ENCODE measurements at places on chromosomes 7 and 10.

GRCh38 chr10:88228130-88228529 lies 355.0 kb downstream of the RNLS start:
- H3K4me1 ChIP-seq = peaks cover 8% of the 10 kb centered on the region
- H3K4me3 ChIP-seq = no peak overlapping the region
- no peaks in the 10 kb centered on the region for H3K36me3 ChIP-seq

DNA sequence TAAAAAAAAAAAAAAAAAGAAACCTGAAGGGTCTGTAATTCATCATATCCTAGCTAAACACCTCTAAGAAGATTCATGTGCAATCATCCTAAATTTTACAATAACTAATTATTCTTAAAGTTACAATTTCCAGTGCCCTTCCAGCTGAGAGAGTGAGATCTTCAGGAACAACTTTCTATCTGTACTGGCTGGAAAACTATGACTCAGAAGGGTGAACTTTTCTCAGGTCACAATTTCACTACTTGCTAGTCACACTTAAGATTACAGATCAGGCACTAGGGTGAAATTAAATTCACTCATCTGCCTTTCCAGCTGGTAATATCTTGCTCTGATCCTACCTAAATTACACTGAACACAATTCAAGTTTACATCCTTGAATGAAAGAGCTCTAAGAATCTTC lies 158.8 kb downstream of the ANK3 start:
- H3K4me1 ChIP-seq = peaks cover 28% of the 10 kb centered on the region
- H3K36me3 ChIP-seq = no peaks in the 10 kb centered on the region
- no peak overlapping the region for H3K4me3 ChIP-seq
- no peak overlapping the region for H3K27ac ChIP-seq
- DNase-seq = no peak

DNA sequence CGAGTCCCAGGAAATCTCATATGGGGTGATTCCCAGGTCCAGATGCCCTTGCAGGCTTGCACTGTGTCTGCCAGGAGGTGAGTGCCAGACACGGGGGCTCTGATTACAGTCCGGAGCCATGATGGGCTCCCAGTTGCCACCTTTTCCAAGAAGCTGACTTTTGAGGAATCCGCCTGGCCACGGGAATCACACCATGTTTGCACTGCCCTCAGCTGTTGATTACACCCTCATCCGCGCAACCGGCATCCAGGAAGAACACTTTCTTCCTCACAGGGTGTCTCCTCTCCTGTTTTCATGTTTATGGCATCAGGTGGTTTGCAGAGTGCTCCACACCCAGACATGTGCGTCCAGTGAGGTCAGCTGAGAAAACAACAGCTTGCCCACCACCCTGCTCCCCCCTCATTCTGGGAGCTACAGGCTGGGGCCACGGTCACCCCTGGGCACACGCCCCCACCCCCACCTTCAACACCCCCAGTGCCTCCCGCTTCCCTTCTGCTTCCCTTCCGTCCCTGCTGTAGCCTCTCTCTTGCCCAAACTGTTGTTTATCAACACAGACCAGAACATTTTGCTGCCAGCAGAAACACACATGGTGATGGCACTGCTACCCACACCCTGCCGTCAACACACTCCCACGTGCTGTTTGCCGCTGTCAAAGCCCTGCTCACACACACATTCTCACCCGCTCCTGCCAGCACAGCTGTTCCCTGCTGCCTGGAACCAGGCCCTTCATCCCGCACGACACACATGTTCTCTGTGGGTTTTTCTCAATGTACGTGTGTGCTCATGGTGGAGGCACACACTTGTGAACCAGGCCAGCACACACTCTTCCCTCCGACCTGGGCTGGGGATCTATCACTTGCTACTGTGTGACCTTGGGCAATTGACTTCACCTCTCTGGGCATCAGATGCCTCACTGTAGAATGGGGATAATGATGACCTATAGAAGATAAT lies 35.8 kb downstream of the DDIT4 start:
- peaks cover 43% of the 10 kb centered on the region for H3K4me1 ChIP-seq
- peak overlapping the region; percentile 34 for H3K4me3 ChIP-seq
- peak overlapping the region; percentile 68 for H3K27ac ChIP-seq
- H3K27me3 ChIP-seq = no peaks in the 10 kb centered on the region
- H3K36me3 ChIP-seq = peaks cover 22% of the 10 kb centered on the region

DNA sequence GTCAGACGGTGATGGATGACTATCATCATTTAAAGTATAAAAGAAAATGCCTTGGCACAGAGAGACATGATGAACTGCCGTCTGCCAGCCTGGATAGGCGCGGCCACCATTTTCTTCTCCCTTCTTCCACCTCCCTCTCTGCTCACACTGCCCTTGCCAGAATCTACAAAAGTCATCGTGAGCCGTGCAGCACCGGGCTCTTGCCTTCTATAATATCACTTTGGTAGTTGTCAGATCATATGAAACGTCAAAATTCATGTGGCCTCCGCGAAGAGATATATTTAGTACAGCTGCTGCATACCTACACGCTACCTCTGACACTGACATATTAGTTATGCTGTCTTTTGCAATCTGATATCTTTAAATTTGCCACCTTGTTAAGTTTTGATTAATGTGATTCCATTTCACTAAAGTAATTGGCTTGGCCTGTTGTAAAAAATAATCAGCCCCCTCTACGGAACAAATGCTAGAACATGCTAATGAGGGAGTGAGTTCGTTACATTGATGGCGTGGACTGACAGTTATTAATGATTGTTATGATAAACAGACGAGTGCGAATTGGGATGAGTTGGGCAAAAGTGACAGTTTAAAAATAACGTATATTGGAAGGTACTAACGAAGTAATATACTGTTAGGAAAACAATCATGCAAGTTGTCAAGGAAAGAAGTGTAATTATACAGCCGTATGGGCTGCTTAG lies 214.9 kb downstream of the LRMDA start:
- no peaks in the 10 kb centered on the region for H3K4me1 ChIP-seq
- peaks cover 55% of the 10 kb centered on the region for H3K27me3 ChIP-seq
- no peak for DNase-seq

DNA sequence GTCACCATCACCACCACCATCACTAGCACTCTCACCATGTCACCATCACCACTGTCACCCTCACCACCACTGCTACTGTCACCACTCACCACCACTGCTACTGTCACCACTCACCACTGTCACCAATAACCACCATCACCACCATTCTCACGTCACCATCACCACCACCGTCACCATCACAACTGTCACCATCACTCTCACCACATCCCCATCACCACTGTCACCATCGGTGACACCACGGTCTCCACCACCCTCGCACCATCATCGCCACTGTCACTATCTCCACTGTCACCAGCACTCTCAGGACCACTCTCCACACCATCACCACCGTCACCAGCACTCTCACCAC lies 130.4 kb downstream of the MAD1L1 start:
- H3K4me3 ChIP-seq = no peak overlapping the region
- H3K27me3 ChIP-seq = no peaks in the 10 kb centered on the region
- H3K4me1 ChIP-seq = no peaks in the 10 kb centered on the region
- H3K27ac ChIP-seq = no peak overlapping the region
- DNase-seq = no peak

All from Calu3 (cell line).